ENCODE measurements at places on chromosomes 11 and 22.

DNA sequence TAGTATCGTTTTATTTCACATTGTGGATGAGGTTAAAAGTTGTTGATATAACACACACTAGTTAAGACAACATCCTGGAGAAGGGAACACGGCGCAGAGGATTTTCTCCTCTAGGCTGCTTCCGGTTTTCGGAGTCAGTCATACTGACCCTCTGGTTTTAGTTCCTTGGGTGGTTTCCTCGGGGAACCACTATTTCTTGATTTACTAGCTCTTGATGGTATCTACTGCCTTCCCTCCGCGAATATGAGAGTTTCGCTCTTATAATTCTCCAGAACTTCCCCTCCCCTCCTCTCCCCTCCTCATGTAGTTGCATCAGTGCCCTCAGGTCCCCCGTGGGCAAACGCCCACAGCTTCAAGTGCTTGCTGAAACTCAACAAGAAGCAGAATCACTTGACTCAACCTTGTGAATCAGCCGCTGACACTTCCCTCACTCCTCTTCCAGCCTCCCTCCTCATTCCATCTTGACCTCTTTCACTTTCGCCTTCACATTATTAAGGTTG is 15.9 kb upstream of the APOBEC3A start:
- H3K4me1 ChIP-seq: peaks cover 34% of the 10 kb centered on the region
- H3K27me3 ChIP-seq: peaks cover 29% of the 10 kb centered on the region
- peak; percentile 34 for DNase-seq
- no peaks in the 10 kb centered on the region for H3K36me3 ChIP-seq

GRCh38 chr22:35746248-35746647 is 28.6 kb downstream of the APOL5 start:
- H3K4me1 ChIP-seq: no peaks in the 10 kb centered on the region
- H3K27ac ChIP-seq: no peak overlapping the region
- no peak for DNase-seq
- H3K4me3 ChIP-seq: no peak overlapping the region
- H3K36me3 ChIP-seq: no peaks in the 10 kb centered on the region

DNA sequence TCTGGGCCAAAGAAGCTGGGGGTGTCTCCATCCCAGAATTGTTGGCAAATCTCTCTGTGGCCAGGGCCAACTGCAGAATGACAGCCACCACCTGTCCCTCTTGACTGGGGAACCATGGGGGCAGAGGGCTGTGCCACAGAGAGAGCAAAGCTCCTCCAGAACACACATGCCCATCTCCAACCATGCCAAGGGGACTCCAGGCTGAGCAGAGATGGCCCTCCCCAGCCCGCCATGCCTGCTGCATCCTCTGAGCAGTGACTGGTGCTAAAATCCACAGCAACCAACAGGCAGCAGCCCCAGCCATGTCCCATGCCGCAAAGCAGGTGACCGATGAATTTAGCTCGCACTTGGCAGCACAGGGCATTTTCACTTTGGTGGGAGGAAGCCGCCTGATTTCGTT is 45.0 kb downstream of the LARGE1 start:
- H3K27me3 ChIP-seq: no peaks in the 10 kb centered on the region
- DNase-seq: no peak
- no peaks in the 10 kb centered on the region for H3K36me3 ChIP-seq
- H3K27ac ChIP-seq: no peak overlapping the region

GRCh38 chr22:28931844-28932567 is 48.6 kb downstream of the ZNRF3 start:
- DNase-seq: no peak
- H3K36me3 ChIP-seq: no peaks in the 10 kb centered on the region
- peaks cover 68% of the 10 kb centered on the region for H3K27me3 ChIP-seq
- H3K4me3 ChIP-seq: no peak overlapping the region
- H3K27ac ChIP-seq: no peak overlapping the region

Measured in activated CD8-positive, alpha-beta T cell treated with anti-CD3 and anti-CD28 coated beads, Interleukin-2, amount 10 ng/mL, durations not matched to agents 7 days and 5 days (primary cell).